ENCODE measurements at places on chromosomes 6 and 20. TPM values are rescaled to one million over a fixed set of nuclear protein-coding genes. Genes with fewer than 3 reads are reported as not detected.

The IL17A gene
- not detected for total RNA-seq

The LY6G6D gene
- total RNA-seq: not detected

The BPI gene
- not detected for total RNA-seq

The HCK gene
- total RNA-seq: 21.4 TPM

The HLA-DMB gene
- total RNA-seq: 27.7 TPM

The HLA-DOB gene
- total RNA-seq: not detected

The CLVS2 gene
- total RNA-seq: not detected

The SLC35F1 gene
- 1.3 TPM for total RNA-seq

The HDGFL1 gene
- total RNA-seq: not detected

The TGM3 gene
- total RNA-seq: not detected

The CRISP2 gene
- not detected for total RNA-seq

The FAXC gene
- under 0.01 TPM for total RNA-seq

The NKAPL gene
- 1.5 TPM for total RNA-seq

The DSP gene
- 4.2 TPM for total RNA-seq

The GID8 gene
- 25.8 TPM for total RNA-seq

The MUC22 gene
- not detected for total RNA-seq

The MCHR2 gene
- not detected for total RNA-seq

The MPC1 gene
- total RNA-seq: 89.6 TPM
